ENCODE measurements at places on chromosomes 7 and 10. TPM values are rescaled to one million over a fixed set of nuclear protein-coding genes. Genes with fewer than 3 reads are reported as not detected.

- no peaks in the 10 kb centered on the region for H3K4me1 ChIP-seq
- no peak overlapping the region for H3K4me3 ChIP-seq
- H3K27me3 ChIP-seq, result no peaks in the 10 kb centered on the region
These were observed 160.9 kb upstream of the SMIM30 start for GRCh38 chr7:113279256-113279655.

DNA sequence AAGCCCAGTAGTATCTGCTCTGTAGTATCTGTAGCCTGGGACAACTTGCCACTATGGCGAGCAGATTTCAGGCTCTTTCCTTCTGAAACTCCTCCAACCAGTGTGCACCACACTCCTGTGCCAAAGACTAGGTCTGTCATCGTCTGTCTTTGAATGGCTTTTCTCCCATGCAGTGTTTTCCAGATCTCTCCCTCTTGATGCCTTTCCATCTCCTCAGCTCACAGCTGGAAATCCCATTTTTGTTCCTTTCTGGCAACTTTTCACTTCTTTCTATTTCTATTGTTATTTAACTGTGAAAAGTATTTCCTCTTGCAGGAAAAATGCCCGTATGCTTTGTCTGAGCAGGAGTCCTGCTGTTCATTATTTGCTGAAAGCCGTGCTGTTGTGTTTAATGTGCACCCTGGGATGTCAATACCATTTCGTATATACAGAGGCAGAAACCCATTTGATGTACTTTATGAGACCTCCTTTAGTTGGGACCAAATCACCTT is 373.7 kb downstream of the PHTF2 start:
- H3K36me3 ChIP-seq, result no peaks in the 10 kb centered on the region
- H3K27me3 ChIP-seq, result no peaks in the 10 kb centered on the region
- no peak for DNase-seq
- H3K4me3 ChIP-seq, result no peak overlapping the region
- H3K4me1 ChIP-seq, result no peaks in the 10 kb centered on the region
- no peak overlapping the region for H3K27ac ChIP-seq

DNA sequence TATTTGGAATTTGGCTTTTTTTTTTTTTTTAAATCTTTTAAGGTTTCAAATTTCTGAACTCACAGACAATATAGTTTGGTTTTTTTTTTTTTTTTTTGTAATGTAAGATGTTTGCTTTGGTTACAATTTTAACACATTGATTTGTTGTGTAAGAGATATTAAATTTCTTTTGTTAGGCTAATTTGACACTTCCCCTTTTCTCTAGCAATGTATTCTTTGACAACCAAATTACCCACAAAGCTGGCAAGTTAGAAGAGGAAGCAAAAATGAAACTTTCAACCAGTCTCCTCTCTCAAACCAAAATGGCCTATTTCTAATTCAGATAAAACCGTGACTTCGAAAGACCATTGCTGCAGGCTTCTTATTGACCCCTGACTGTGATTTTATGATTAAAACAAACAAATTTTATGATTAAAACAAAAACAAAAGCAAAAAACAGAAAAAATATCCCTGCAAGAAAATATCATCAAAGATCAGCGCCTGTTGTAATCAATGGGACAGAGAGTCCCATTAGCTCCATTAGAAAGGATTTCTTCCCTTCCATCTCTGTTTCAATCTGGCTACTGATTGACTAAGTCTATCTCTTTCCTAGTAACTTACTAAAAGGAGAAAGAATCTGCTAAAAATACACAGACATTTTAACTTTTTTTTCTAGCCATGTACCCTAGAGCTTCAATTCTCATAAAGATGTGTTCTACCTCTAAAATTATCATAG is 489.2 kb downstream of the MDFIC start:
- H3K4me1 ChIP-seq, result no peaks in the 10 kb centered on the region
- no peak for DNase-seq
- no peak overlapping the region for H3K27ac ChIP-seq
- H3K36me3 ChIP-seq, result no peaks in the 10 kb centered on the region
- H3K4me3 ChIP-seq, result no peak overlapping the region

GRCh38 chr7:105677817-105678573 is 96.7 kb upstream of the EFCAB10 start:
- peak; percentile 60 for DNase-seq
- H3K27ac ChIP-seq, result peak overlapping the region; percentile 92
- H3K4me3 ChIP-seq, result peak overlapping the region; percentile 34

GRCh38 chr10:129511758-129512157 is 44.7 kb downstream of the MGMT start:
- H3K4me3 ChIP-seq, result no peak overlapping the region
- H3K27me3 ChIP-seq, result no peaks in the 10 kb centered on the region
- DNase-seq, result no peak
- H3K36me3 ChIP-seq, result peaks cover 2% of the 10 kb centered on the region
- H3K4me1 ChIP-seq, result peaks cover 6% of the 10 kb centered on the region

GRCh38 chr10:116909307-116909706 is 60.0 kb downstream of the ENO4 start:
- no peaks in the 10 kb centered on the region for H3K36me3 ChIP-seq
- DNase-seq, result no peak
- no peaks in the 10 kb centered on the region for H3K4me1 ChIP-seq
- no peak overlapping the region for H3K4me3 ChIP-seq

The CALML5 gene
- total RNA-seq, result not detected

The SLC26A5 gene
- total RNA-seq, result not detected

- H3K27me3 ChIP-seq, result no peaks in the 10 kb centered on the region
- no peaks in the 10 kb centered on the region for H3K36me3 ChIP-seq
- no peaks in the 10 kb centered on the region for H3K4me1 ChIP-seq
- no peak overlapping the region for H3K4me3 ChIP-seq
- no peak for DNase-seq
These were observed 71.7 kb downstream of the PRKAG2 start for GRCh38 chr7:151805191-151805590.

DNA sequence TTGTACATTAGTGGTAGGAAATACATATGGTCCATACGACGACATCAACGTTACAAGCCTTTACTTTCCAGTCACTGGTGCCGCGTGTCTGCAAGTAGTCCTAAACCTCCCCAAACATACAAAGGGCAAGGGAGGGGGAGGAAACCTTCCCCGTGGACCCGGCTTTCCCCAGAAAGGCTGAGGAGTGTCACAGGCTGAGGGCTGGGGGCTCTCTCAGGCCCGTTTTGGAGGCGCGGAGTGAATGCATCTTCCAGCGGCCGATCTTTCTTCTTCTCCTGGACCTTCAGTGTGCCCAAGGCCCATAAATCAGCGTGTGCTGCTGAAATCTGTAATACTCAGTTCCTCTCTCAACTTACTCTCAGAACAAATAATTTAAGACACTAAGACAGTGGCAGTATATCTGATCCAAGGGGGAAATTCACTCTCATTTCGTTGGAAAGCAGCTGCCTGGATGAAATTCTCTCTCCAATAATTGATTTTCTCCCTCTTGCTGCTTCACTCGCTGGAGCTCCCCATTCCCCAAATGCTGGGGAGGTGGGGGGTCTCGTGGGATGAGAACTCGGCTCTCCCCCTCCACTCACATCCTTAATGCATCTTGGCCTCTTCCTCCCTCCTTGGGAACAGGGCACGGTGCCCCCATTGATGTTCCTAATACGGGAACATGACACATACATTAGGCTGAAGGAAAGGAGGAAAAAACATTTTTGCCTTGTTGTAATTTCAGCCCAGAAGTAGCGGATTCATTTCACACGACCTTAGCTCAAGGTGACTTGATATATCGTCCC is 126.1 kb downstream of the ADARB2 start:
- H3K27me3 ChIP-seq, result peaks cover 53% of the 10 kb centered on the region
- H3K4me3 ChIP-seq, result no peak overlapping the region
- H3K4me1 ChIP-seq, result peaks cover 3% of the 10 kb centered on the region
- DNase-seq, result no peak

The ERLIN1 gene
- 4.1 TPM for total RNA-seq

- no peak overlapping the region for H3K27ac ChIP-seq
- DNase-seq, result no peak
- H3K4me1 ChIP-seq, result no peaks in the 10 kb centered on the region
These were observed 43.7 kb downstream of the UNC5B start for GRCh38 chr10:71255808-71256660.

DNA sequence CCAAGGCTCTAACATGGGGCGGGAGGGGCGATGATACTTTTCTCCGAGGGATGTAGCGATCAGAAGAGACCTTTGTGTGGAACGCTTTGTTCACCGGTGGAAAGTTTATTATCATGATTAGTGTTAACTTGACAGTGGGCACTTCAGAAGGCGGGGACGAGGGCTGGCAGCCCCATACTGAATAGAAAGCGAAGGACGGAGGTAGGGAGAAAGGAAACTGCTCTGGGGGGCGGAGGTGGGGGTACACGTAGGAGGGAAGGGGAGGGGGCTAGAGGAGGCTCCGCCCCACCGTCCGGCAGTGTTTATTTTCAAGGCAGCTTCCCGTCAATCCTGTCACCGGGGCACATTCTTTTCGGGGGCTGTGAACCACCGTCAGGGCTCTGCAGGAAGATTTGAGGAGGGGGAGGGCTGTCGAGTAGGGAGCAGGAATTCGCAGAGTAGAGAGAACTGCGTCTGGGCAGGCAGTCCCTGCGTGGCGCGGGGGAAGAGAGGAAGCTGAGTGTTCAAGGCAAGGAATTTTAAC is 9.4 kb upstream of the NKX2-3 start:
- peaks cover 82% of the 10 kb centered on the region for H3K27me3 ChIP-seq
- H3K27ac ChIP-seq, result no peak overlapping the region

GRCh38 chr10:57535306-57535705 is 732.4 kb downstream of the IPMK start:
- DNase-seq, result no peak
- no peak overlapping the region for H3K27ac ChIP-seq
- H3K36me3 ChIP-seq, result no peaks in the 10 kb centered on the region
- no peak overlapping the region for H3K4me3 ChIP-seq
- H3K4me1 ChIP-seq, result no peaks in the 10 kb centered on the region
- H3K27me3 ChIP-seq, result no peaks in the 10 kb centered on the region

GRCh38 chr7:42694894-42695507 is 216.9 kb downstream of the C7orf25 start:
- H3K27ac ChIP-seq, result no peak overlapping the region
- no peaks in the 10 kb centered on the region for H3K4me1 ChIP-seq

- H3K27me3 ChIP-seq, result no peaks in the 10 kb centered on the region
- H3K27ac ChIP-seq, result no peak overlapping the region
- H3K36me3 ChIP-seq, result no peaks in the 10 kb centered on the region
- no peak overlapping the region for H3K4me3 ChIP-seq
These were observed 4.8 kb downstream of the INHBA start for GRCh38 chr7:41698114-41698513.

The ANKRD7 gene
- 0.88 TPM for total RNA-seq

- no peak overlapping the region for H3K4me3 ChIP-seq
- no peak overlapping the region for H3K27ac ChIP-seq
- no peaks in the 10 kb centered on the region for H3K4me1 ChIP-seq
- H3K36me3 ChIP-seq, result no peaks in the 10 kb centered on the region
- no peaks in the 10 kb centered on the region for H3K27me3 ChIP-seq
These were observed 164.7 kb upstream of the HPS1 start for GRCh38 chr10:98611436-98611835.

DNA sequence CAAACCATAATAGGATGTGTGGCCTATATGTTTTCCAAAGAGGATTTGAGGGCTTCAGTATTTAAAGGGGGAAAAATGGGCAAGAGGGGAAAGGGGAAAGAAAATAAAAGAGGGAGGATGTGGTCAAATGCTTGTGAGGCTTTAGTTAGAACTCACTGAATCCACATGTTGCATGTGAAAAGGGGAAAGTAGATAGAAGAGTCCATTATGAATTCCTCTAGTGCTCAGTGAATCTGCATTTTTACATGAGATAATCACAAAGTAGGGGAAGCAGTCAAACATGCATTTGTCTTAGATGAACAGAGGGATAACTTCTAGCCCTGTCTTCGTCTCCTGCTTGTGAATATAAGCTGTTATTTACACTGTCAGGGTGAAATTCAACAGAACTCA is 24.6 kb upstream of the AKAP9 start:
- no peak for DNase-seq
- H3K36me3 ChIP-seq, result no peaks in the 10 kb centered on the region
- no peaks in the 10 kb centered on the region for H3K4me1 ChIP-seq
- no peak overlapping the region for H3K4me3 ChIP-seq

The UCN3 gene
- total RNA-seq, result not detected

The PCDH15 gene
- not detected for total RNA-seq
